ENCODE measurements at places on chromosomes 2 and 18.

- no peak for DNase-seq
Observed at GRCh38 chr2:3324404-3325281, 53.0 kb downstream of the EIPR1 start.

DNA sequence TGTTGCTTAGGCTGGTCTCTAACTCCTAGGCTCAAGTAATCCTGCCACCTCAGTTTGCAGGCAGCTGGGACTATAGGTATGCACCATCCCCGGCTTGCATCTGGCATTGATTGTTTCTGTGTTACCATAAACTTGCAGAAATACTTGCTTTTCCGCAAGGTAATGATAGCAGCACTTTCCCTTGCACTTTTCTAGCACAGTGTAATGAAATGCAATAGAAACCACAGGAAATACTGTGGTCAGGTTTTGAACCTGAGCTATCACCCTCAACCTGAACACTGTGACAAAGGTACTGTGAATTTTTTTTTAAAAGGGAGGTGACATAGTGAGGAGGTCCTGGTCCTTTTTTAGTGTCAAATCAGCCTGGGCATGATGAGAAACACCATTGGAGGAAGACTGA lies 38.3 kb downstream of the DHRS9 start:
- DNase-seq = no peak

DNA sequence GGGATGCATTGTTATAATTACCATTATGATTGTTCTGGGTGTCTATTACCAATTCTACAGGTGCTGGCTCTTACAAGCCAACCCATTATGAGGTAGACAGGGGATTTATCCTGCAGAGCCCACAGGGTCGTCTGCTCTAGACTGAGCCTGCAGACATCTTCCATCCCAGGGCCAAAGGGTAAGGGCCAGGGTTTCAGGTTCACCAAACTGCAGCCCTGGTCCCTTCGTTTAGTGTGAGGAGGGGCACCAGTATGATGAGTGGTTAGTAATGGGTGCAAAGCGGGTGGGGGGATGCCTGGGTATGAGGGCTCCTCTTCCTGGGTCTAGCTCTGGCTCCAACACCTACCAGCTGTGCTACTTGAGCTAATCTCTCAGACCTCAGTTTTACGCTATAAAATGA lies 1.2 kb upstream of the ARID5A start:
- DNase-seq = no peak

- DNase-seq = no peak
Observed at GRCh38 chr2:224893848-224894247, 148.4 kb downstream of the DOCK10 start.

DNA sequence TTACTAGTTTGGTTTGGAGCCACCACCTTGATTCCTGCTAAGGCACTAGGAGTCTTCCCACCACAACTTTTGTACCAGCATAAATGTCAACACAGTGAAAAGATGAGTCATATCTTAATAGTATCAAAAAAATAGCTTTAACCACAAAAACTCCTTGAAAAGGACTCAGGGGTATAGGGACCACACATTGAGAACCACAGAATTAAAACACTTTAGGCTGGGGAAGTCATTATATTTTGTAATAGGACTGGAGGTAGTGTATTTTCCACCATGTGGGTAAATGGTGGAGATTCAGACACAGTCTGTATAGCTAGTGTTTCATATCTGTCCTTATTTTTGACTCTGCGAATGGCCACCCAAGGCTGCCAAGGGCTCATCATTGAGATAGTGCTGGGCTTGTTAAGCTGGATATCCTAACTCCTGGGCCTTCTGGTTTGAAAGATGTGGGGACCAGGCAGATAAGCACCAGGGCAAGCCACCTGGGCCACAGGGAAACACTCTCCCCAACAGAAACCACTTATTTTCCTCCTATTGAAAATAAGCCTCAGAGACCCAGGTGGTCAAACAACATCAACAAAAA lies 19.1 kb upstream of the FHL2 start:
- DNase-seq = no peak

GRCh38 chr2:38013158-38013752 lies 62.7 kb downstream of the CYP1B1 start:
- DNase-seq = no peak

DNA sequence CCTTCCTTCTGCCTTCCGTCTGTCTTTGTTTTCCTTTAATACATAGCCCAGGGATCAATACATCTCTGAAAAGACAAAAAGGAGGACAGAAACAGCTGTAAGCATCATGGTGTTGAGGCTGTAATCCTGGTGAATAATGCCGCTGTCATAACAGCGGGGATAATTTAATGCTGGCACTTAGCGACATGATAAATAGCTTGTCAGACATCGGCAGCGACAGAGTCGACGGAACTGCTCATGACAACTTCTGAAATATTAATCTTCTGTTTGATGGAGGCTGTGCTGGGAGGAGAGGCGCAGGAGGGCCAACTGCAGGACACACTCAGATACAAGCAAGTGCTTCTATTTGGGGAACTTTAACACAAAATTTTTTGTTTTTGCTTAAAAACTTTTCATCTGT lies 602.2 kb downstream of the GALR1 start:
- DNase-seq = peak; percentile 77

DNA sequence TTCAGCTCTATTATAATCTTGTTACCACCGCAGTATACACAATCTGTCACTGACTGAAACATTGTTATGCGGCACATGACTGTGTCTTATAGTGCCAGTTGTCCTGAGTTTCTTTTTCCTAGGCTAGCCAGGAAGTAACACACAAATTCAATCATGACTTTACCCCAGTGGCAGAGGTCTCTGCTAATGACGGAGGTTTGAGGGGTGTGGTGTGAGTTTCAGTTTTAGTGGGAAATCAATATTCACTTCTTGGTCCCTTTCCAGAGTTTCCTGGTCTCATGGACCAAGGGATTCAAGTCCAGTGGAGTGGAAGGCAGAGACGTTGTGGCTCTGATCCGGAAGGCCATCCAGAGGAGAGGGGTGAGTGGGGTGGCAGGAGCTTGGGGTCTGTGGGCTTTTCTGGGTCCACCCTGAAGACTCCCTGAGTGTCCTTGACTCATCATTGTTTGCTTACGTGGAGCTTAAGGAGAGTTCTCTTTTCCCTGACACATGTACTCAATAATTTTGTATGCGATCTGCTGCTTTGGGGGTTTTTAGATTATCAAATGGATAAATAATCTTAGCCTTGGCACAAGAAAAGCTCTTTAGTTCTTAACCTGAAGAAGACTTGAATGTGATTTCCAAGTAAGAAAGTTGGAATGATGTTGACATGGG lies 39.2 kb downstream of the HK2 start:
- DNase-seq = no peak

DNA sequence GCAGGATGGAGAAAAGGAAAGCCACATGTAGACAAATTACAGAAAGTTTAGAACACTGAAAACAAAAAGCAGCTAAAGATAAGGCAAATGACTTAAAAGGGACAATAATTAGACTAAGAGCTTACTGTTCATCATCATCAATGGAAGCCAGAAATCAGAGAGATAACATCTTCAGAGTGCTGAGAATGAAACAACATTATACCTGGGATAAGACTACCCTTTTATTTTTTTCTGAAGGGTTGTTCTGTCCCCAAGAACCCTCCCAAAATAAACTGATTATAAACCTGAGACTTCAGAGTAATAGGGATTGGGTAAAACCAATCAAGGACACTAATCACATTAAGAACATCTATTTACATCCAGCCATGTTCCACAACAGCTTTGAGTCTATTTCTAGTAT lies 6.9 kb upstream of the NEDD4L start:
- DNase-seq = no peak

- DNase-seq = no peak
Observed at GRCh38 chr2:207594264-207594663, 30.9 kb downstream of the METTL21A start.

DNA sequence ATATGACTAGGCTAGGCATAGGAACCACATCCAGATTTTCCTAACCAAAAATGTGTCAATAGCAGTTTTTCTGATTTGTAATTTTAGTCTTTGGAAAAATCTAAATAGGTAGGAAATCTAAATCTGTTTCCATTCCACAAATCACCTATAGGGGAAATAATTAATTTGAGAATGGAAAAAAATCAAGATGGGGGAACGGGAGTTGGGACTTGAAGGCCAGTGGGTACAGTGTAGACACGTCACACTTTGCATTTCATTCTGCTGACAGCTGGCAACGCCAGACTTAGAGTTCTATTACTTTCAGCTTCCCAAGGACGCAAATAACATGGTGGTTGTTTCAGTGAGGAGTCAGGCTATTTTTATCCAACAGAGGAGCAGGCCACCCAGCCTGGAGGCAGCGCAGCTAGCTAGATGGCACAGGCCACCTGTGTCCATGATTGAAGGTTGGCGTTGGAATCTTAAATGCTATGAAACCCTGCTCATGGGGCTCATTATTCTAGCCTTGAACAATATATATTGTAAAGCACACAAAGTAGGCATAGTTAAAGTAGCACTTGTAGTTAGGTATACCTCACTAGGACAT lies 23.4 kb downstream of the HNRNPA3 start:
- DNase-seq = no peak

- DNase-seq = no peak
Observed at GRCh38 chr2:228545041-228545747, 363.7 kb upstream of the SPHKAP start.

DNA sequence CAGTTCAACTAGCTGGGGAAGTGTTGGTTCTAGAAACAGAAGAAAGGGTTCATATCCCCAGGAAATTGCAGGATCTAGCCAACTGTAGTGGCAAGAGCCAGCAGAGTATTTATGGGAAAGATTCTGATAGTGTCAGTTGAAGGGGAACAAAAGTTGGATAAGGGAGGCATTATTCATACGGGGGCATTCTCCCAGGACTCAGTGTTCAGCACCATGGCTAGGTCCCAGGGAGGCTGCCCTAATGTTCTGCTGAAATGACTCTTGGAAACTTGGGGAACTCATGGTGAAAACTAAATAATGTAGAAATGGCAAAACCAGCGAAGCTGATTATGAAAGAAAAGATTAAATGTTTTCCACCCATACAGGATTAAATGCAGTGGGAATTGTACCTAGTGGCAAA lies 543.7 kb downstream of the TRIB2 start:
- no peak for DNase-seq

DNA sequence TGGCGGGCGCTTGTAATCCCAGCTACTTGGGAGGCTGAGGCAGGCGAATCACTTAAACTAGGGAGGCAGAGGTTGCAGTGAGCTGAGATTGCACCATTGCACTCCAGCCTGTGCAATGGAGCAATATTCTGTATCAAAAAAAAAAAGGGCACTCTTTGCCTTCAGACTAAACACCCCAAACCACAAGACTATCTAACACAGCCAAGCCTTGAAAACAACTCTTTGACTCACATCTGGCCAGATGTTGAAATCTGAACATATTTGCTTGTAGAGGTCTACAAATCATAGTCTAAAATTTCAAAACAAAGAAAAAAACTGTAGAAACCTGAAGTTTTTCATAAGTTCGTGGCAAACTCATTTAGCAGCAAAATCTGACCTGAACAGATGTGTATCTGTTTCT lies 94.9 kb downstream of the FAM161A start:
- DNase-seq = no peak

- no peak for DNase-seq
Observed at GRCh38 chr2:141523199-141523598, 607.6 kb downstream of the LRP1B start.

- no peak for DNase-seq
Observed at GRCh38 chr2:160022162-160022561, 40.3 kb downstream of the PLA2R1 start.

DNA sequence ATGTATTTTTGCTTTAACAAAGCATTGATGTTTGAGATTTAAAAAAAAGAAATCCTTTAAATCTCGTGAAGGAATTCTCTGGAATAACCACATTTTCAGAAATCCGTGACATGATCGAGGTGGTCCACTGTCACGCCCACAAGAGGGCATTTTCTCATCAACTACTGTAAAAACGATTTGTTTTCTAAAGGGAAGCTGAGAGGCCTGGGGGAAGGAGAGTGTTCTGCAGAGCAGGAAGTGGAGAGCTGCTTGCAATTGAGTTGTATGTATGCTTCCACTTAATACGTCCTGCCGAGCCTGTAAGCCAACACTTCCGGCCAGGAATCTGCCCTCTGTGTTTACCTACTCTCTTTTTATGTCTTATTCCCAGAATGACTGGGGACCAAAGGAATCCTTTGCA lies 19.4 kb downstream of the KLHL29 start:
- DNase-seq = peak; percentile 54

DNA sequence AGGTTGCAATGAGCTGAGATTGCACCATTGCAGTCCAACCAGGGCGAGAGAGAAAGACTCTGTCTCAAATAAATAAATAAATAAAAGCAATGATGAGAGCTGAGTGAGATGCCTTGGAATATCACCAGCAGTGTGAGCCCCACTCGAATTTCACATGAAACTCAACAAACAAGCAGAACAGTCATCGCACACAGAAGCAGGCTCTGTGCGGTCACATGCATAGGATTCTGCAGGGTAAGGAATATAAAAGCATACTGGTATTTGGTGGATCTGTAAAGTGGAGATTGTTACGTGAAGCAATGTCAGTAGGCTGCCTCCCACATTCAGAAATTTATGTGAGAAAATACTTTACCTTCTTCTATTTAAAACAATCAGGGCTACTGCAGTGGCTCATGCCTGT lies 18.0 kb upstream of the AP1S3 start:
- DNase-seq = no peak

DNA sequence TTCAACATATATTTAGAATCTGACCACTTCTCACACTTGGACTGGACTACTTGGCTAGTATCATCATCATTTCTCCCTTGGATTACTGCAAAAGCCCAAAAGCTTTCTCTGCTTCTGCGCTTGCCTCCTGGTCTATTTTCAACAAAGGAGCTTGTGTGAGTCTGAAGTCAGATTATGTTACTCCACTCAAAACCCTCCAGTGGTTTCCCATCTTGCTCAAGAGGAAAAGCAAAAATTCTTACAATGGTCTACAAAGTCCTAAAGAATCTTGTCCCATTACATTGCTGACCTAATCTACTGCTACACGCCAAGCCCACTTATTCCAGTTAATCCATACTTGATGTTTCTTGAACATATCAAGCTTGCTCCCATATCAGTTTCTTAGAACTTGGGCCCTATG lies 9.6 kb downstream of the PREPL start:
- DNase-seq = no peak

GRCh38 chr2:216012133-216012829 lies 1.1 kb downstream of the MREG start:
- no peak for DNase-seq

GRCh38 chr2:127067620-127068350 lies 39.2 kb downstream of the BIN1 start:
- no peak for DNase-seq

GRCh38 chr2:181586569-181587081 lies 70.3 kb downstream of the CERKL start:
- DNase-seq = peak; percentile 88

- no peak for DNase-seq
Observed at GRCh38 chr2:34244195-34244594, 645.1 kb upstream of the FAM98A start.

Measured in NCI-H1105 (cell line).